ENCODE measurements at places on chromosomes 5 and 9.

- no peak overlapping the region for H3K27ac ChIP-seq
- no peaks in the 10 kb centered on the region for H3K36me3 ChIP-seq
- no peak overlapping the region for H3K4me3 ChIP-seq
Measured at GRCh38 chr9:90069085-90069484, 464.3 kb downstream of the GADD45G start.

DNA sequence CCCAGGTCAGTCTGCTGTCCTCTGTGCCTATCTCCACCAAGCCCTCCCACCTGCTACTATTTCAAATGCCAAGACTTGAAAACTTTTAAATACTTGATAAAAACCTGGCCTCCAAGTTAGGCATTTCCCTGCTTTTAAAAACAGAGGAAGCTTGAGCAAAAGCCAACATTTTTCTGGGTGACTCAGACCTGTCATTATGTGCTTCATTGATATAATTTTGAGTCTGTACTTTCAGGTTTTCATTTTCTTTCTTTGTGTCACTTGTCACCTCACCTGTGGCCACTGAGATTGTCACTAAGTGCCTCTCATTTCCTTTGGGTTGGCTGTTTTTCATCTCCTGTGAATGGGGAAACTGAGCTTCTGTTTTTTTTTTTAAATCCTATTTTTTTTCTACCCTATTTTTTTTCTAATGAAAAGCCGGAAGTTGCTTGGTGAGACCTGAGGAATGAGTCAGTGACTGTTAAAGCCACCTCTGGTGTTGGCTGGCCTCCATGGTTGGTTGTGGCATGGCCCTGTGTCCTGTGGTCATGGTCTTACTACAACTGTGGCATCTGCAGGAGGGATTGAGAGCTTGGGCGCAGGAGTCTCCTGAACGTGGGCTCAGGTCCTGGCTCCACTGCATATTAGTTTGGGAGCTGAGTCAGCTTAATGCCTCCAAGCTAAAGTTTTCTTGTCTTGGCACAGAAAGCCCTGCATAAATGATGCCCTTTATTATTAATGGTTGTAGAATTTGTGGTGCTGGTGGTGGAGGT is 56.7 kb downstream of the ARHGAP26 start:
- H3K27me3 ChIP-seq = no peaks in the 10 kb centered on the region
- H3K27ac ChIP-seq = no peak overlapping the region
- no peak for DNase-seq
- H3K4me1 ChIP-seq = peaks cover 10% of the 10 kb centered on the region

- H3K27me3 ChIP-seq = no peaks in the 10 kb centered on the region
- H3K4me3 ChIP-seq = no peak overlapping the region
- H3K27ac ChIP-seq = no peak overlapping the region
- H3K36me3 ChIP-seq = no peaks in the 10 kb centered on the region
Measured at GRCh38 chr5:127223256-127223974, 67.2 kb upstream of the MEGF10 start.

GRCh38 chr9:133638076-133638475 is 1.9 kb downstream of the DBH start:
- H3K27me3 ChIP-seq = no peaks in the 10 kb centered on the region
- H3K4me1 ChIP-seq = no peaks in the 10 kb centered on the region
- H3K27ac ChIP-seq = no peak overlapping the region
- no peak for DNase-seq
- no peak overlapping the region for H3K4me3 ChIP-seq

DNA sequence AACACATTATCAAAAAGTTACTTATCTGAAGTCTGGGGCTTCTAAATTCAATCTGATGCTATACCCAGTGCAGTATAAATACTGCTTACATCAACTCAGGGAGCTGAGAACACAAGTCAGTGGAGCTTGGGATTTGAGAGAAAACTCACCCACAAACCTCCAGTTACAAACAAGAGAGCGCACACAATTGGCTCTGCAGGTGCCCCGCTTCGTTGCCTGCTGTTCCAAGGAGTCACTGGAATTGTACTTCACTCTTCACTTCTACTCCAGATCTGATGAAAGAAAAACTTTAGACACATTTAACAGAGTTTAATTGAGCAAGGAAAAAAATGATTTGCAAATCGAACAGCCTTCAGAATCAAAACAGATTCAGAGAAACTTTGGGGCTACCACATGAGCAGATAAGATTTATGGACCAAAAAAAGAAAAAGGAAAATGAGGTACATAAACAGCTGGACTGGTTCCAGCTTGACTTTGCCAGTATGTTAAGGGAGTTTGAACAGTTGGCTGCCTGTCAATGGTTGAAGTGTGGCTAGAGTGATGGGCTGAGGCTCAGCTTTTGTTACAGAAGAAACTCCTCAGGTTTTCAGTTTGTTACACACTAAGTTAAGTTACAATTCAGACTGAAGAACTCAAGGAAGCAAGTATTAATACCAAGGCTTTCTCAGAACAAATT is 156.6 kb downstream of the AOPEP start:
- no peak overlapping the region for H3K27ac ChIP-seq
- peaks cover 7% of the 10 kb centered on the region for H3K4me1 ChIP-seq
- no peaks in the 10 kb centered on the region for H3K36me3 ChIP-seq
- no peak for DNase-seq

DNA sequence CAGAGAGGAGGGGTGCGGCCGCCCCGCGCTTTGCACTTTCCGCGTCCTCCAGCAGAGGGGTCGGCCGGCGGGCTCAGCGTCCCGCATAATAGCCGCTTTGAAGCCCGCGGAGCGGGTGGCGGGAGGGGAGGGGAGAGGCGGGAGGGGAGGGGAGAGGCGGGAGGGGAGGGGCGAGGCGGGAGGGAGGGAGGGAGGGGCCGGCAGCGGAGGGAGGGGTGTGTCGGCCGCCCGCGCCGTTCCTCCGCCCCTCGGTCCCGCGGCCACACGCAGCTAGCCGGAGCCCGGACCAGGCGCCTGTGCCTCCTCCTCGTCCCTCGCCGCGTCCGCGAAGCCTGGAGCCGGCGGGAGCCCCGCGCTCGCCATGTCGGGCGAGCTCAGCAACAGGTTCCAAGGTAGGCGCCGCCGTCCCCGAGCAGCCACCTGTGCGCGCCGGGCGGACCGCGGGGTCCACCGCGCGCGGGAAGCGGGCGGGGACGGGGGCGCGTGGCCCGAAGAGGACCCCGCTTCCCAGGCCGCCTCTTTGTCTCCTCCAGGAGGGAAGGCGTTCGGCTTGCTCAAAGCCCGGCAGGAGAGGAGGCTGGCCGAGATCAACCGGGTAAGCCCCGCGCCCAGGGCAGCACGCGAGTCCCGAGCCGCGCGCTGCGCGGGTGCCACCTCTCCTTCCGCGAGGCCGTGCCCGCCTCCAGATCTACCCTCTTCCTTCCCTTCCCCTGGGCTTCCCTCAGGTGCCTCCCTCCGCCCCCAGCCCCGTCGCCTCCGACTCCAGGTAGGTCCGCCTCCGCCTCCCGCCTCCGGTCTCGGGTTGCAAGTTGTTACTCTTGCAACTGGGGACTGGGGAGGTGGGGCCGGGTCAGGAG is at the start of gene AIF1L:
TSS of gene AIF1L (plus strand) at position 263 of the 857 bp plus-strand sequence. CDS start at position 362, 99 bp downstream.
- no peak within 1 kb of the TSS for H3K27ac ChIP-seq
- H3K27me3 ChIP-seq = peaks cover 8% of the 10 kb centered on the region
- no peak for DNase-seq
- peaks cover 8% of the 10 kb centered on the region for H3K4me1 ChIP-seq

DNA sequence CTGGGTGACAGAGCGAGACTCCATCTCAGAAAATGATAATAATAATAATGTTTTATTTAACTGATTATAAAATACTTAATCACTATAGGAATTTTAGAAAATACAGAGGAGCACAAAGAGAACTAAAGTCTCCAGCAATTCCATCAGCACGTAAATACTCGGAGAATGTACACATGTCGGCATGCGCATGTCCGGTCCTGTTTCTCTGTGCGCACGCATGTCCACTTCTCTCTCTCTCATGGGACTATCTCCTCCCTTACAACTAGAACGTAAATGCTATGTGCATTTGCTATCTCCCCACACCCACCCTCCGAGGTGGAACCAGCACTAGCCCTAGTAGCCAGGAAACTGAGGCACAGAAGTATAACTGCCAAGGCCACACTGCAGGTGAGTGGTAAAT is 19.0 kb downstream of the CCNJL start:
- H3K36me3 ChIP-seq = no peaks in the 10 kb centered on the region
- H3K27me3 ChIP-seq = no peaks in the 10 kb centered on the region
- no peaks in the 10 kb centered on the region for H3K4me1 ChIP-seq

- no peak within 1 kb of the TSS for H3K27ac ChIP-seq
- H3K36me3 ChIP-seq = no peaks in the 10 kb centered on the region
- H3K4me1 ChIP-seq = peaks cover 11% of the 10 kb centered on the region
- peaks cover 36% of the 10 kb centered on the region for H3K27me3 ChIP-seq
- no peak within 1 kb of the TSS for H3K4me3 ChIP-seq
Measured at GRCh38 chr9:121651295-121652020, at the start of gene DAB2IP. Gene DAB2IP (plus strand): TSS chr9:121651634. CDS start chr9:121651776, 142 bp downstream.

DNA sequence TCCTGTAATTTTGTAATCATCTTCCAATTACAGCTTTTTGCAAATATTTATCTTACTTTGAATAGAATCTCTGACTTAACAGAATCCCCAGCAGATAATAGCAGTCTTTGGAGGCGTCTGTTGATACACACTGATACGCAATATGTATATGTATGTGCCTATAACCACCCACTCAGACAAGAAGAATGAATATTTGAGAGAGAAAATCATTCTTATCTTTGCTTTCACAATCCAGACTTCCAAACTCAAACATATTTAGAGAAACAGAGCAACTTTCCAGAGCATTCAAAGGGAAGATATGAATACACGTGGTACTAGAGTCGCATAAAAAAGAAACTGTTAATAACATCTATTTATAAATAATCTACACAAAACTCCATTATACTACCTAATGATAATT is 6.1 kb downstream of the RORB start:
- H3K4me3 ChIP-seq = no peak overlapping the region
- H3K27me3 ChIP-seq = peaks cover 18% of the 10 kb centered on the region
- H3K36me3 ChIP-seq = no peaks in the 10 kb centered on the region
- no peaks in the 10 kb centered on the region for H3K4me1 ChIP-seq
- no peak for DNase-seq

- no peak overlapping the region for H3K27ac ChIP-seq
- H3K4me1 ChIP-seq = no peaks in the 10 kb centered on the region
- H3K36me3 ChIP-seq = no peaks in the 10 kb centered on the region
- DNase-seq = no peak
Measured at GRCh38 chr5:169126481-169127021, 174.4 kb downstream of the SLIT3 start.

- no peak overlapping the region for H3K27ac ChIP-seq
- no peak for DNase-seq
- H3K4me3 ChIP-seq = no peak overlapping the region
- peaks cover 4% of the 10 kb centered on the region for H3K4me1 ChIP-seq
- no peaks in the 10 kb centered on the region for H3K27me3 ChIP-seq
- H3K36me3 ChIP-seq = no peaks in the 10 kb centered on the region
Measured at GRCh38 chr5:172715931-172716682, 54.9 kb downstream of the DUSP1 start.

DNA sequence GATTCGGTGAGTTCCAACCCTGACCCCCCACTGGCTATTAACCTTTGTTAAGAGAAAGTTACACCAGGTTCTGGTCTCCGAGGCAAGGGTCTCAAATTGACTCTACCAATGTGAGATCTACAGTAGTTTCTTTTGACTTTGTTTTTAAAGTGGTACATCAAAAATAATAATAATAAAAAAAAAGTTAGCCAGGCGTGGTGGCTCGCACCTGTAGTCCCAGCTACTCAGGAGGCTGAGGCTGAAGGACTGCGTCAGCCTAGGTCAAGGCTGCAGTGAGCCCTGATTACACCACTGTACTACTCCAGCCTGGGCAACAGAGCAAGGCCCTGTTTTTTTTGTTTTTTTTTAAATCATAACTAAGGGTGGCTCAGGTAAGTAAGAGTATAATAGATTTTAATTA is 1.0 kb upstream of the KLF9 start:
- H3K4me1 ChIP-seq = peaks cover 26% of the 10 kb centered on the region
- H3K4me3 ChIP-seq = no peak overlapping the region
- no peak overlapping the region for H3K27ac ChIP-seq
- DNase-seq = no peak
- no peaks in the 10 kb centered on the region for H3K27me3 ChIP-seq

- no peaks in the 10 kb centered on the region for H3K27me3 ChIP-seq
- H3K36me3 ChIP-seq = no peaks in the 10 kb centered on the region
- H3K4me3 ChIP-seq = no peak overlapping the region
- H3K27ac ChIP-seq = no peak overlapping the region
- no peak for DNase-seq
- no peaks in the 10 kb centered on the region for H3K4me1 ChIP-seq
Measured at GRCh38 chr5:165224366-165225045, 1719.1 kb downstream of the MAT2B start.

All from effector memory CD4-positive, alpha-beta T cell (primary cell).